ENCODE measurements at places on chromosomes 5 and 9.

DNA sequence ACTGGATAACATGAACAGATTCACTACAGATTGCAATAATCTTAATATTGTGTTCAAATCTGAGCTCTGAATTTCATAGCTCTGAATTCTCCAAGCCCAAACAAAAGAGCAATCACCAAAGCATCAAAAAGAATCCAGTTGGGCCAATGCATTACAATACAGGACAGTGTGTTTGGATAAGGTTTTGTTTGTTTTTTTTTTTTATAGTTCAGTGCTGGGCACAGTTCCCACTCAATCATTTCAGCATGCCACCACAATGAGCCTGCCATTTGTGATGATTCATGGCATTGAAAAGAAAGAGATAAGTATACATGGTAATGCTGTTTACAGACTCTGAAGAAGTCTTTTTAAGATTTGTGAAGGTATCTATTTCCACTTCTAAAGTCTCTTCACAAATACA is 1.7 kb upstream of the HTR1A start:
- no peak for DNase-seq
- H3K4me3 ChIP-seq = no peak overlapping the region
- no peaks in the 10 kb centered on the region for H3K36me3 ChIP-seq
- H3K27me3 ChIP-seq = peaks cover 3% of the 10 kb centered on the region

DNA sequence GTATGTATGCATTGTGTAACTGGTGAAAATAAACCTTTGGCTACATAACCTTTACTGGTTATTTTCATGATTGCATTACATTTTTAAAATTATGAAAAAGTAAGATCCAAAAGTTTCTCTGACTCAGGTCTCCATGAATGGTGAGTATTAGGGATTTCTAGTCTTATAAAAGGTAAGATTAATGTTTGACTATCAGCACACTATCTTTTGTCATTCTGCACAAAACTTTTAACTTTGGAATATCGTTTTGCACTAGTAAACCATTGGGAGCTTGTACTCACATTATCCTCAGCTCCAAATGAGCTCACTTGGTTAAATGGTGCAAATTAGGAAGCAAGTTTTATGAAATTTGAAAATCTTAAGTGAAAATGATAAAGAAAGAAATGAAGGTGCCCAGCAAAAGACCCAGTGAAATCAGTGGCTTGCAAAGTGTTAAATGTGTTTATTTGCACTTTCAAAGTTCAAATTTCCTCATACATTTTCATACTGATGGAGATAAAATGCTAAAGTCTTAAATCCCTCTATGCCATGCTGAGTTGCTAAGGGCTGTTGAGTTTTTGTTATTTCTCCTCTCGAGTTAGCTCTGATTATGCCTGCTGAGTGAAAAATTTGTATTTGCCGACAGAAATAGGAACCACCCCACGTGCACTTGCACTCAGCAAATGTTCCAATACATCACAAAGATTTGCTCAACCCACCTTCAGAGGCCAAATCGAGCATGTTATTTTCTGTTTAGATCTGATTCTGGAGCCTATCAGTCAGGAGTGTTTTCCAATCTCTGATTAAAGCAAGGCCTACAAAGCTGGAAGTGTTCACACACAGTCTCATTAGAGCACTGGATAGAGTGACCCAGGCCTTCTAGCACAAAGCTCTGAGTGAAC is 885.7 kb downstream of the NR2F1-AS1 start:
- no peaks in the 10 kb centered on the region for H3K27me3 ChIP-seq
- H3K4me3 ChIP-seq = no peak overlapping the region
- H3K4me1 ChIP-seq = no peaks in the 10 kb centered on the region

GRCh38 chr5:39750661-39751060 is 325.9 kb upstream of the DAB2 start:
- H3K27me3 ChIP-seq = no peaks in the 10 kb centered on the region
- DNase-seq = no peak
- no peak overlapping the region for H3K4me3 ChIP-seq

- no peaks in the 10 kb centered on the region for H3K36me3 ChIP-seq
- DNase-seq = no peak
- no peaks in the 10 kb centered on the region for H3K27me3 ChIP-seq
- no peak overlapping the region for H3K4me3 ChIP-seq
- no peak overlapping the region for H3K27ac ChIP-seq
Observed at GRCh38 chr9:13898957-13899356, 415.0 kb downstream of the NFIB start.

GRCh38 chr5:171441246-171441791 is 21.9 kb downstream of the FGF18 start:
- DNase-seq = no peak
- no peak overlapping the region for H3K27ac ChIP-seq
- H3K4me3 ChIP-seq = no peak overlapping the region
- no peaks in the 10 kb centered on the region for H3K27me3 ChIP-seq
- H3K4me1 ChIP-seq = peaks cover 5% of the 10 kb centered on the region

GRCh38 chr5:72760259-72760658 is 56.2 kb upstream of the TNPO1 start:
- H3K4me1 ChIP-seq = no peaks in the 10 kb centered on the region
- H3K27me3 ChIP-seq = no peaks in the 10 kb centered on the region
- H3K27ac ChIP-seq = no peak overlapping the region
- DNase-seq = no peak
- no peaks in the 10 kb centered on the region for H3K36me3 ChIP-seq
- H3K4me3 ChIP-seq = no peak overlapping the region

DNA sequence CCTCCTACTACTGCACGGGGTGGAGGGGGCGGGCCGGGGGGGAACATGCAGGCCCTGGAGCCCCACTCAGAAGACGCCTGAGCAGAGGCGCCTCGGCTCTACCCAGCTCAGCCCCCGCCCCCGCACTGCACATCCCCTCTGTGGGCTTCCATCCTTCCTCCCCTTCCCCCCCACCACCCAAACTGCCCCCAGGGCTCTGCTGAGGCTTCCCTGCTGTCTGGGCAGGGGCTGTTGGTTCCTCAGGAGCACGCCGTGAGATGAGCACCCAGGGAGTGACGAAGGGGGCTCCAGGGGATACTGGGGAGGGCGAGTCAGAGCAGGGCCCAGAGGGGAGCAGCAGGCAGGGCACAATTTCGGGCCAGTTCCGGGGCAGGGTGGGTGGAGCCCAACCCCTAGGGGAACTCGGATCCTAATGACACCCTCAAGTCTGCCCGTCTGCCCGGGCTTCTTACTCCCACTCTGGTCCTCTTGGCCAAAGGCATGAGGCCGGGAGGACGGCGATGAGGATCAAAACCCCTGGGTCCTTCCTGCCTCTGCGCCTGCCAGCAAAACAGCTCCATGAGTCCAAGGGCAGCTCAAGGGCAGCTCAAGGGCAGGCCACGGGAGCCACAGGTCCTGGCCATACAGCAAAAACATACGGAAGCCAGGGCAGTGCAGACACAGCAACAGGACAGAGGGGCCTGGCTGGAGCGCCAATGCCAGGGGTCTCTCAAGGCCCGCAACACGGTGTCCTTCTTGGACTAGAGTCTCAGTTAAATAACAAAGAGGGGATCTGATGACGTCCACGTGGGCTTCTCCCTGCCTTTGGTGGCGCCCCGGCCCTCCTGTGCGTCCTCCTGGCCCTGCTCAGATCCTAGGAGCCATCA is 200.9 kb downstream of the AUH start:
- no peaks in the 10 kb centered on the region for H3K27me3 ChIP-seq
- no peak for DNase-seq

DNA sequence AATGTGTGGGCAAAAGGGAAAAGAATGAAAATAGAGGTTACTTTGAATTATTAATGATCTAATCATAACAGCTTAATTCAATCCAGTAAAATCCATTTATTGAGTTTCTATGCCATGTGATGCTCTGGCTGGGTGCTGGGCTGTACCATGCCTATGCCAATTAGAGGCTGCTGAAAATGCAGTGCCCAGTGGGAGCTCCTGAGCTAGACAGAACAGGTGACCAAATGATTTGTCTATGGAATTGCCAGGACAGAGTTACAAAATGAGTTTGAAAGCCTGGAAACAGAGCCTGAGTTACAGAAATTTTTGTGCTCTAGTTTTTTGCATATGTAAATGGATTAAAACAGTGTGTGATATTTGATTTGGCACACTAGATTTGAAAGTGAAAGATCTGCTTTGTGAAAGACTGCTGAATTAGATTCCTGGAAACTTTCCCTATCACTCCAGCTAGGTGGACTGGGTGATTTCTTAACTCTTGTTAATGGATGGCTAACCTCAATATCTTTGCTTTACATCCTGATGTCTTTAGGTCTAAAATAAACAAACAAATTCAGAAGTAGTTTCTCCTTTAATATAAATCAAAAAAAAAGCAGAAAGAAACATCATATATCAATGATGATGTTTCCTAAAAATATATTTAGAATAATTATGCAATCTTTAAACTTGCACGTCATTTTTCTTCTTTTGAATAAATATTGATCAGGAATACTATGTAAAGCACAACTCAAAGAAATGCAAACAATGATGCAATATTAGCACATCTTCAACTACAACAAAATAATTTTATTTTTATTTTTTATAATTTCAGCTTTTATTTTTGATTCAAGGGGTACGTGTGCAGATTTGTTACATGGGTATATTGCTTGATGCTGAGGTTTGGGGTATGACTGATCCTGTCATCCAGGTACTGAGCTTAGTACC is 194.8 kb upstream of the FBXL7 start:
- H3K4me3 ChIP-seq = no peak overlapping the region
- no peak overlapping the region for H3K27ac ChIP-seq

- no peak overlapping the region for H3K4me3 ChIP-seq
- H3K4me1 ChIP-seq = peaks cover 5% of the 10 kb centered on the region
- H3K27me3 ChIP-seq = no peaks in the 10 kb centered on the region
- no peaks in the 10 kb centered on the region for H3K36me3 ChIP-seq
Observed at GRCh38 chr5:170397059-170397458, 7.9 kb upstream of the KCNMB1 start.

DNA sequence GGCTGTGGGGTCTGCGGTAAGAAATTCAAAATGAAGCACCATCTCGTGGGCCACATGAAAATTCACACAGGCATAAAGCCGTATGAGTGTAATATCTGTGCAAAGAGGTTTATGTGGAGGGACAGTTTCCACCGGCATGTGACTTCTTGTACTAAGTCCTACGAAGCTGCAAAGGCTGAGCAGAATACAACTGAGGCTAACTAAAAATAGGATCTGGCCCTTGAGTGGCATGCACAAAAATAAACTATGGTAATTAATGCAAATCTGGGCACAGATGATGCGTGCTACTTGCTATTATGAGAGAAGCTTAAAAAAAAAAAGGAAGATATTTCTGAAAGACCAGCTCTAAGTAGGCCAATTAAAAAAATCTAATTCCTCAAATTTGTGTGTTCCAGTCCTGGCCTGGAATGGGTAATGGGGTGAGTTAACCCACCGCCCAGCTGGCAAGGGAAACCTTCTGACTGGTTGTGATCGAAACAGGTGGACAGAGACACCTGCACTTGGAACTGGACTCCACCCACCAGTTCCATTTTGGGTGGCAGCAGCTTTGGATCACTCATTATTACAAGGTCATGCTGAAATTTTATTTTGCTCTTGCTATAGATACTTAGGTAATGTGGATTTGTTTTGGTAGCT is 26.6 kb upstream of the ZBTB34 start:
- peaks cover 10% of the 10 kb centered on the region for H3K36me3 ChIP-seq
- no peak for DNase-seq
- no peaks in the 10 kb centered on the region for H3K27me3 ChIP-seq
- H3K4me1 ChIP-seq = no peaks in the 10 kb centered on the region

DNA sequence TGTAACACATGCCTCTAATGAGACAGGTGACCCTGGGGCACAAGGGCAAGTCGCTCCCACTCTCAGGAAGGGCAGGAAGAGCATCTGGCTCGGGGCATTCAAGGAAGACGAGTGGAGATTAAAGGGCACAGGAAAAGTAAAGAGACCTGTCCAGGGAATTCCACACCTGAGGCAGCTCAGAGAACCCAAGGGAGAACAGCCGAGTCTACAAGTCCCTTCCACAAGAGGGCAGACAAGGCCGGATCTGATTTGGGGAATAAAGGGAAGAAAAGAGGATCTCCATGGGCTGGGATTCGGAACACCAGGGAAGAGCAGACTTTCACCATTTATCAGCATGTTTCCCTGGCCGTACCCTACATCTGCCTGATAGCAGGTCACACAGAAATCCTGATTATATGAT is 28.1 kb downstream of the GPX3 start:
- H3K27me3 ChIP-seq = no peaks in the 10 kb centered on the region
- DNase-seq = no peak
- H3K27ac ChIP-seq = no peak overlapping the region
- H3K36me3 ChIP-seq = no peaks in the 10 kb centered on the region
- no peak overlapping the region for H3K4me3 ChIP-seq
- H3K4me1 ChIP-seq = no peaks in the 10 kb centered on the region

GRCh38 chr5:160166069-160166972 is 47.1 kb upstream of the PWWP2A start:
- peaks cover 10% of the 10 kb centered on the region for H3K4me1 ChIP-seq
- H3K36me3 ChIP-seq = no peaks in the 10 kb centered on the region
- H3K27me3 ChIP-seq = no peaks in the 10 kb centered on the region
- no peak overlapping the region for H3K4me3 ChIP-seq
- DNase-seq = no peak

- no peaks in the 10 kb centered on the region for H3K27me3 ChIP-seq
- no peaks in the 10 kb centered on the region for H3K4me1 ChIP-seq
- no peaks in the 10 kb centered on the region for H3K36me3 ChIP-seq
- DNase-seq = no peak
- H3K27ac ChIP-seq = no peak overlapping the region
Observed at GRCh38 chr5:59133764-59134261, 550.9 kb downstream of the RAB3C start.

- H3K27ac ChIP-seq = no peak overlapping the region
- no peaks in the 10 kb centered on the region for H3K36me3 ChIP-seq
- no peak for DNase-seq
- peaks cover 9% of the 10 kb centered on the region for H3K4me1 ChIP-seq
Observed at GRCh38 chr9:126534431-126535186, 79.1 kb upstream of the LMX1B start.
